Pons (tissue), 1 donor: ENCODE measurements at places on chromosomes 6 and 20.

DNA sequence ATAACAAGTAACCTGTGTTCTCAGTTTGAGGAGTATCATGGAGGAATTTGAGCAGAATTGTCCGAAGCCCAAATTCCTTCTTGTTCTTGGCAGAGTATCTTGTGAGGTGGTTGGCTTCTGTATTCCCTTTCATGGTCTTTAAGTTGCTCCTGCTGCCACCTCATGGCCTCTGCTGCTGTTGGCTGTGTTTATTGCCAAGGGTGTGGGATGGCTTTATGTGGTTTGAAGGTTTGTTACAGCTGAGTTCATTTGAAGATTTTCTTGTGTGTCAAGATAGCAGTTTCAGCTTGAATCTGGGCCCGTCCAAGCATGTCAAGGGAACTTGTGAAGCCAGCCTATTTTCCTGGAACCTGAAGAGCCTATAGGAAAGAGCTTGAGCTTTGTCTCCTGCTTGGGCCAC lies 20.2 kb upstream of the TTK start:
- DNase-seq: peak; percentile 6

DNA sequence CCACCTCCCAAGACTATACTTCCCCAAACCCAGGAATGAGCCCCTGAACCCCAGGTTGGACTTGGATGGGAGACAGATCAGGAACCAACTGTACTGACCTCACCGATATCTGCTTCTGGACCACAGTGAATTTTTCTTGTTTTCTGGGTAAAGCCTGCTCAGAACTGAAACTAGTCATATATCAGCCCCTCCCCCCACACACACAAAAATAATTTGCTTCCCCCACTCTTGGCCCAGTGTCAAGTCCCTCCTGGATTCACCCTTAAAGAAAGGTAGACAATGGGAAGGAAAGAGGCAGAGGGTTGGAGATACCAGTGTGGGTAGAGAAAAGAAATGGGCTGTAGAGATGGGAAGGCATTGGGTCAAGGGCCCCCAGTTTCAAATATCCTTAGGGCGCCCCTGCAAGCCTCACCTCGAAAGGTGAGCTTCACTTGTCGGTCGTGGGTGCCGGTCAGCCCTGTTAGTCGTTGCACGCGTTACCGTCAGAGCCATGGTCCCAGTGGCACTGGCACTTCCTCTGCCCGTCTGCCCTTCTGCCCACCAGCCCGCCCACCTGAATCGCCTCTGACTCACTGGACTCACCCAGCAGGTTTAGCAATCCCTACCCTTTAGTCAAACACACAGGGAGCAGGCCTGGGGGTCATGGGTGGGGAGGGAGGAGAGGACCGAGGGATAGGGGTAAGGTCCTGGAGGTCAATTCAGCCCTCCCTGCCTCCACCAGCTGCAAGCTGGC lies 8.5 kb upstream of the SPAG4 start:
- DNase-seq: no peak

DNA sequence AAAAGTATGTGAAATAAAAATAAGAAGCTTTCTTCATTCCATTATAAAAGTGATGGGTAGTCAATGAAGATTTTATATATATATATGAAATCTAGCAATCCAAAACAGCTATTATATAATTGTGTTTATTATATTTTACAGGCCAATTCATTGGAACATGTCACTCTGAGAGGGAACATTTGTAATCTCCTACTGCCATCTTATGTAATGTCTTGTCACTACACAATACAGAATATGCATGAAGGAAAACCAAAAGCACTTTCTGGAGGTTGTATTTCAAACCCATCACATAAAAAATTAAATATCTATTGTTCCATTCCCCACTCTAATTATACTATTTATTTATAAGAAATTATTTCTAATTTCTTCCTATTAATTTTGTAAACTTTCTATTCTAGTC lies 31.5 kb upstream of the IRAK1BP1 start:
- DNase-seq: peak; percentile 70

GRCh38 chr6:63140692-63141318 lies 70.5 kb upstream of the FKBP1C start:
- DNase-seq: no peak

- DNase-seq: no peak
Measured at GRCh38 chr6:86477500-86478148, 459.7 kb upstream of the HTR1E start.

GRCh38 chr6:131911951-131912350 lies 39.2 kb downstream of the CCN2 start:
- DNase-seq: no peak

GRCh38 chr6:7882505-7883257 lies 27.9 kb downstream of the TXNDC5 start:
- no peak for DNase-seq

DNA sequence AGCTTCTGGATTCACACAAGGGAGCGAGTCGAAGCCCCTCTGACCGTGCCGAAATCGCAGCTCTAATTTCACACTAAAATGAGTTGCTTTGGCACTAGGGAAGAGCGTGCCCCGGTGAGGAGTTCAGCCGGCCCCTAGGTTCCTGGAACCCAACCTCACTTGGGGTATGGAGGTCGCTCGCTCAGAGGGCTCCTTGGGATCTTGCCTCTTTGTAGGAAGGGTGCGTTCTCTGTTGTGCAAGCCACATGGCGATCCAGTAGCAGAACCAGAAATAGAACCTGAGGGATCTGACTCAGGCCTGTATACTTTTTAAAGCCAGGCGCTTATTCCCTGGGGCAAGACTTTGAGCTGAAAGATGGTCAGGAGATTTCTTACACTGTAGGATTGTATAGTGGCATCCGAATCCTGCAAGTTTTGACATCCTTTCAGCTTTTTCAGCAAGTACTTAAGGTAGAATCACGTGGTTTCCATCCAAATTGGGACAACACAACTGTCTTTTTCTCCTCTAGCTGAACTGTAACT lies 861 bp upstream of the RALGAPA2 start:
- DNase-seq: peak; percentile 29

- no peak for DNase-seq
Measured at GRCh38 chr20:53916173-53916512, 154.3 kb downstream of the BCAS1 start.

- DNase-seq: peak; percentile 82
Measured at GRCh38 chr20:40160097-40160550, 528.9 kb downstream of the MAFB start.

GRCh38 chr6:112770308-112770707 lies 423.2 kb downstream of the RFPL4B start:
- no peak for DNase-seq

GRCh38 chr6:29737707-29738630 lies 14.7 kb downstream of the HLA-F start:
- DNase-seq: peak; percentile 67

- DNase-seq: no peak
Measured at GRCh38 chr6:143328876-143329275, 121.6 kb downstream of the ADAT2 start.
